T-cell (primary cell): ENCODE measurements at places on chromosomes 4 and X. TPM values are rescaled to one million over a fixed set of nuclear protein-coding genes. Genes with fewer than 3 reads are reported as not detected.
A peak's percentile ranks its signal among the peaks of the same experiment; 100 is the strongest.

SMS gene
- total RNA-seq, result 18.5 TPM

GRIA2 gene
- total RNA-seq, result not detected

- H3K4me3 ChIP-seq, result no peak overlapping the region
- H3K4me1 ChIP-seq, result no peaks in the 10 kb centered on the region
- no peak for DNase-seq
- no peak overlapping the region for H3K27ac ChIP-seq
- H3K27me3 ChIP-seq, result no peaks in the 10 kb centered on the region
These were observed 16.0 kb upstream of the FAM149A start for GRCh38 chr4:186088523-186088922.

GRCh38 chrX:149987613-149988012, 49.3 kb upstream of the EOLA2 start:
- H3K27ac ChIP-seq, result no peak overlapping the region
- H3K36me3 ChIP-seq, result peaks cover 2% of the 10 kb centered on the region
- no peaks in the 10 kb centered on the region for H3K4me1 ChIP-seq

GRCh38 chrX:36241397-36241796, 321.9 kb downstream of the CFAP47 start:
- H3K4me3 ChIP-seq, result no peak overlapping the region
- H3K4me1 ChIP-seq, result no peaks in the 10 kb centered on the region
- no peaks in the 10 kb centered on the region for H3K27me3 ChIP-seq
- no peak overlapping the region for H3K27ac ChIP-seq
- no peak for DNase-seq
- no peaks in the 10 kb centered on the region for H3K36me3 ChIP-seq

DNA sequence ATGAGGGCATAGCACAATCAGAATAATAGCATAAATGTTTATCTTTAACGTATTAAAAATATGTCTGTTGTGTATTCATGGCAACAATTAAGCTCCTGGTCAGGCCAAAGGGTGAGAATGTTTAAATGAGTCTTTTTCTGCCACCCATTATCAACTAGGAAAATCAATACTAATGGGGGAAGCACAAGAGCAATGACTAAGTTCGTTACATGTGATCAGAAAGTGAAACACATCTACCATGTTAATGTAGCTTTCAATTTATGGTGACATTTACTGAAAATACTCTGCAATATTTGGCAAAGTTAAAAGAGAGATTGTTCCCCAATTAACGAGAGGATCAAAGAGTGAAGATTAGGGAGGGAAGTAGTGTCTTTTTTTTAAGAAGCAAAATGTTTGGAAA, 143.7 kb downstream of the NAA11 start:
- no peaks in the 10 kb centered on the region for H3K36me3 ChIP-seq
- H3K27ac ChIP-seq, result no peak overlapping the region
- no peak for DNase-seq
- no peak overlapping the region for H3K4me3 ChIP-seq
- no peaks in the 10 kb centered on the region for H3K27me3 ChIP-seq
- no peaks in the 10 kb centered on the region for H3K4me1 ChIP-seq

DNA sequence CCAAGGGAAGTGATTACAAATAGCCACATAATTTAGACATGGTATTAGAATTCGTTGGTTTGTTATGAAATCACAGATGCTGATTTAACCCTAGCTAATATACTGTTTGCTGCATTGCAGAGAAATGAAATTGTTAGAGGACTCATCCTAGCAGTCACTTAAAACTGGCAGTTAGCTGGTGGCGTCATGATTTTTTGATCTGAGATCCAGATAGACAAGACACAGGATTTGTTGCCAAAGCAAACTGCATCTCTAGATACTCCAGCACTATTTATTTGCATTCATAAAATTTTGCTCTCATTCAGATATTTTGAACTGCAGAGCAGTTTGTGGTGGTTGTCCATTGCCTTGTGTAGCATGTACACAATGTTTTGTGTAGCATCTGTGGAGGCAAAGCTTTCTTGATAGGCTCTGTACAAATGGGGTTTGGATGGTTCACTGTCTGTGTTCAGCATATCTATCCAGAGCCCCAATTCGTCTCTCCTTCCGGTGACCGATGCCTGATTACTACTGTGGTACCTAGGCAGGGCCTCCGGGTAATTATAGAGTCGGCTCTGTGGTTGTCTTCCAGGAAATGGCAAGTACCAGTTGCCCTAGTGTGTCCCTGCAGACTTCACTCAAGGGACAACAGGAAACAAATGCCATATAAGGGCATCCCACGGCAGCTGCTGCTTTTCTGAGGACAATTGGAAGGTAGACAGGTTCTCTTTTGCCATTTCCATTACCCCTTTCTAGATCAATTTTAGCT, 30.1 kb upstream of the SPARCL1 start:
- H3K4me1 ChIP-seq, result peaks cover 14% of the 10 kb centered on the region
- no peaks in the 10 kb centered on the region for H3K36me3 ChIP-seq
- no peak overlapping the region for H3K27ac ChIP-seq
- H3K27me3 ChIP-seq, result no peaks in the 10 kb centered on the region
- peak; percentile 30 for DNase-seq

DNA sequence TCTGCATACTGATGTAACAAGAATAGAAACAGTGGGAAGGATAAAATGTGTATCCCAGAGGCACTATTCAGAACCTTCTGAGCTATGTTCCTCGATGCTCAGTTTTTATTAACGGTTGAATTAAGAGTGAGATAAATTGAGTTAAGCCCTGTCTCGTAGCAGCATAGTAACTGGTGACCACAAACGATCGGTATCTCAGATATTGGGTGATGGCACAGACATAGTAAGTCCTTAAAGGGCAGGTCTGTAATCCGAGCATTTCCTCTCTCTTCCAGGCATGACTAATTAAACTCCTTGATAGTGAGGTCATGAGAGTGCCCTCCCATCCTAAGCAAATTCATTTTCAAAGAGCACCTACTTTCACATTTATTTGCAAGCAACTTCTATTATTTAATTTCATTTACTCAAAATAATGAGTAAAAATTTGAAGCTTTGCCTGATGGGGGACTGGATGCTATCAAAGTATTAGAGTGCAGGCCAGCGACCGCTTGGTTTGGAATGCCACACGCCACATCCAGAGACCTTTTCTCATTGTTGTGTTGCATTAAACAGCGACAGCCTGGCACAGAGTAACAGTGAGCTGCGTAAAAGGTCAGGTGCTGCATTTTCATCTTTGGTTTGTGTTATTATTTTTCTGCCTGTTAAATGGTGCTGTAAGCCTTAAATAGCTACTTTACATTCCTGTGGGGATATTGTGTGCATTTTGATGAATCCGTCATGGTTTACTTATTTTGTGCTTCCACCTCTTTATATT, 101.9 kb downstream of the PCDH7 start:
- no peak overlapping the region for H3K4me3 ChIP-seq
- H3K36me3 ChIP-seq, result no peaks in the 10 kb centered on the region
- H3K27me3 ChIP-seq, result no peaks in the 10 kb centered on the region
- H3K27ac ChIP-seq, result no peak overlapping the region
